ENCODE measurements at places on chromosomes 11 and 22.

- no peak for DNase-seq
Measured at GRCh38 chr22:34966980-34967565, 98.9 kb upstream of the ISX start.

GRCh38 chr11:67286621-67287333 is 2.3 kb upstream of the ANKRD13D start:
- no peak for DNase-seq

DNA sequence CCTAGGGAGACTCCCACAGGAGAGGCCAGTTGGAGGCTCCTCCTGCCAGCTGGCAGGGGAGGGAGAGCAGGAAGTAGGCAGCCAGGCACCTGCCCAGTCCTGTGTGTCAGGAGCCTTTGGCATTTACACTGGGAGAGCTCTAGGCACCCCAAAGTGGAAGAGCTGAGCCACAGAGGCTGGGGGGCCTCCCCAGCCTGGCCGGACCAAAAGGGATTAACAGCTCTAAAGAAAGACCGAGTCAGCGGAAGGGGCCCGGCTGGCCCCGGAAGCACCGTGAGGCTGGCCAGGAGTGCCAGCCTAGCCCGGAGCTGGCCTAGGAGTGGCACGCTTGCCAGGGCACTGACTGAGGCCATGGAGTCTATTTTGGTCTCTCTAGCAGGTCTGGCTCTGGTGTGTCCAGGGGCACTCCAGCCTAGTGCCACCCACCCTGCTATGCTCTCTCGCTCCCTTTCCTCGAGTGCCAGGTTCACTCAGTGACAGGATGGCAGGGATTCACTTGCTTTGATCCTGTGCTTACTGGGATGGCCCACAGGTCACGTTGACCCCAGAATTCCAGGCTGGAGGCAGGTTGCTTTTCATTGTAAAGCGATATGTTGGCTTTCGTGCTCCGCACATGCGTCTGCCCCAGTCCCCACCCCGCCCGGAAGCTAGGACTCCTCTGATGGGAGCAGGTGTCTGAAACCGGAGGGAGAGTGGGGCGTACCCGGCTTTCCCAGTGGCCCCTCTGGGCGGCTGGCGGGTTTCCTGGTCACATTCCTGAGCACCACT is 3.3 kb upstream of the KMT5B start:
- DNase-seq = no peak

DNA sequence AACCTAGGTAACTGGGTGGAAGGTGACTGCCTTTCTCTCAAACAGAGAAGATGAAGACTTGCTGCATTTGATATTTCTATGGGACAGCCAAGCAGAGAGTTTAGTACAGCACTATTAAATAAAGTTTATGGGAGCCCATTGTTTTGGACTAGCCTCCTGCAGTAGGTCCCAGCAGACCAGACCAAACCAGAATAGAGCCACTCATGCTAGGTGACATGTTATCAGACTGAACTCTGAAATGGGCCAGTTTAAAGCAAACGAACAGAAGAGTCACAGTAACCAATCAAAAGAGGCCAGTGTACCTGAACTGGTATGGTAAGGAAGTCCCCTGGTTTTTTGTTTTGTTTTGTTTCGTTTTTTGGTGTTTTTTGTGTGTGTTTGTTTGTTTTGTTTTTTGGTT is 7.9 kb upstream of the MPZL2 start:
- no peak for DNase-seq

DNA sequence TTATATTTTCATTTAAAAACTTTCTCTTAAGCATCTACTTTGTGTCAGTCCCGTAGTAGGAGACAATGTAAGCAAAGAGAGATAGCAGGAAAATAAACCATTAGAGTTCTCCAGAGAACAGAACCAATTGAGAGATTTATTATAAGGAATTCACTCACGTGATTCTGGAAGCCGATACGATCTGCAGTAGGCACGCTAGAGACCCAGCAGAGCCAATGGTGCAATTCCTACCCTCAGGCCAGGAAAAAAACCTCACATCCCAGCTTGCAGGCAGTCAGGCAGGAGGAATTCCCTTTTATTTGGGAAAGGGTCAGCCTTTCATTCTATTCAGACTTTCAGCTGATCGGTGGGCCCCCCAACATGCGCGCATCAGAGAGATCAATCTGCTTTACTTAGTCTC is 7.3 kb upstream of the PLEKHA7 start:
- DNase-seq = no peak

DNA sequence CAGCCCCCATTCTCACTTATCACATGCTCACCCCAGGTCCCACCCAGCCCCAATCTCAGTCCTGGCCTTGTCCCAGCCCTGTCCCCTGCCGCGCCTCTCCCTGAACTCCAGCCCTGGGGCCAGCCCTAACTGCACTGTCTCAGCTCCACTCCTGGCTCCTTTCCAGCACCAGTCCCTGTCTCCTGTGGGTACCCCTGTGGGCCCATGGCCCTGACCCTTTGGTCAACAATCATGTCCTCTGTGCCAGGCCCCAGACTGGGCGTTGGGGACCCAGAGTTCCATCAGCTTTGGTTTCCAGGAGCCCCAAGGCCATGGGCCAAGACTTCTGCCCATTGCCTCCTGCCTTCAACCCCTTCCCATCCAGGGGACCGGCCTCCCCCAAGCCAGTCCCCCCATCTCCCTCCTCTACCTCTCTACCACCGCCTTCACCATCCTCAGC is 757 bp downstream of the SPI1 start:
- DNase-seq = no peak

DNA sequence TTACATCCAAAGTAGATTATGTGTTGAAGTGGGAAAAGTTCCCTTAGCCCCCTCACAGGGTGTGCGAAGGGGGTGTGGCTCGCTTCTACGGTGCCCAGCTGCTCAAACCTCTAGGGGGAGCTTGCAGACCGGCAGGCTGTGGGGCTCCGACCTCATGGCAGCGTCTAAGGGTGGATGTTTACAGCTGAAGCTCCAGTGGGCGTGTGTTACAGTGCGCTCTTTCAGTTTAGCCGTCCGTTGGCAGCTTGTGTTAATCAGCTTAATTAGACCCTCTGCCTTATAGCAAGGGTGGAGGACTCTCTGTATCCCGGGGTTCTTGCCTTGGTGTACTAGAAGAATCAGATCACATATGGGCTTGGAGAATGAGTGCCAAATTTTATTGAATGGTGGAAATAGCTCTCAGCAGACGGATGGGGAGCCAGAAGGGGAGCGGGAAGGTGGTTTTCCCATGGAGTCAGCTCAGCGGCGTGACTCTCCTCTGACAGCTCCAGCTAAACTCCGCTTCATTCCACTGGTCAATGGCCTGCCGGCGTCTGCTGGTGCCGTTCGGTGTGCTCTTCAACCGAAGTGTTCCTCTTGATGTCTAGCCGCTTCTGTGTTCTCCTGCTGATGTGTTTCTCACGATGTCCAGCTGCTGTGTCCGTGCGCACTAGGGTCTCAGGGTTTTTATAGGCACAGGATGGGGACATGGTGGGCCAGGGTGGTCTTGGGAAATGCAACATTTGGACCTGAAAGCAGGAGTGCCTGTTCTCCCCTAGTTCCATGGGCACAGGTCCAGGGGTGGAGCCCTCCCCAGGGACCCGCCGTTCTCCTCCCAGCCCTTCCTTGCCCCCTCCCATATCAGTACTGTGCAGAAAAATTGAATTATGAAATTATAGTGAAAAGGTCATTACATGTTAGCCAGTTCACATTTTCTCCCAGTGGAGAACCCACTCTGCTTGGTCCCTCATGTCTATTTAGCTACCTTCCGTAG is 28.6 kb upstream of the OR10G7 start:
- peak; percentile 91 for DNase-seq

GRCh38 chr11:107859459-107860239 is 1.1 kb upstream of the SLC35F2 start:
- DNase-seq = peak; percentile 75

- DNase-seq = no peak
Measured at GRCh38 chr11:57566005-57566904, 1.2 kb downstream of the UBE2L6 start.

DNA sequence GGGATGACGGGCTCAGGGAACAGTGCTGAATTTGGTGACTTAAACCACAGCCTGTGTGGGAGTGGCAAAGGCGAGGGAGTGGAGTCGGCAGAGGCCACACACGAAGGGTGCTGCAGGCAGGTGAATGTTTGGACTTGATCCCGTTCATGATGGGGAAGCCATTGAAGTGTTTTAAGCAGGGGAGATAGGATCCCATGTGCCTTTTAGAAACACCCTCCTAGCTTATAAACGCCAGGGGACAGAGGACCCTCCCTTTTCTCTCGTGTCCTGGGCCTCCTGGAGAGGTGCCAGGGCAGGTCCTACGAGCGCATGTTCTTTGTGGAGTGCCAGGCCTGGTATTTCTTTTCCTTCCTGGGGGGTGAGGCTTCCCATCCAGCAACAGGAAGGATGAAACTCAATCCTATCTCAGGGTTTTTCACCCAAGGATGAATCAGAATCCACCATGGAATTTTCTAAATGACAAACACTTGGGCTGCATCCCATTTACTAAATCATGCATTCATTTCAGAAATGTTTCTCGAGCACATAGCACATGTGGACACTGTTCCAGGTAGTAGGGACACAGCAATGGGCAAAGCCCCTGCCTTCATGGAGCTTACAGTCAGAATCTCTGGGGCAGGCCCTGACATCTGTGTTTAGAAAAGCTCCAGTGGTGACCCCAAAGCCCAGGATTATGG is 59.6 kb downstream of the CHRDL2 start:
- DNase-seq = no peak

- DNase-seq = no peak
Measured at GRCh38 chr22:50304528-50305392, 2.7 kb downstream of the PLXNB2 start.

DNA sequence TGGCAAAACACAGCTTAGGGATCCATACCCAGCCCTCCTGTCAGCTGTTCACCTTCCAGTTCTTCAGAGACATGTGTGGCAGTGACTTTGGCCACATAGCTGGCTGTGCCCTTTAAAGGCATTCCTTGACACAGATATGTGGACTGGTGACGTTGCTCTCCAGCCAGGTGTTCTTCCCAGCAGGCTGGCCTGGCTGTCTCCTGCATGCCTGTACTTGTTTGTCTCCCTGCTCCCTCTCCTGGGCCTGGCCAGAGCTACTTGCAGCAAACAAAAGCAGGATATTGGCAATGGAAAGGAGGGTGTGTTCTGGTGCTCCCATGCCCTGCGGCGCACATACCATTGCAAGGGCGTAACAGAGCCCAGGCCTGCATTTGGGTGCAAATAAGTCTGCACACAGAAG is 38.3 kb downstream of the PIK3IP1 start:
- DNase-seq = peak; percentile 29

DNA sequence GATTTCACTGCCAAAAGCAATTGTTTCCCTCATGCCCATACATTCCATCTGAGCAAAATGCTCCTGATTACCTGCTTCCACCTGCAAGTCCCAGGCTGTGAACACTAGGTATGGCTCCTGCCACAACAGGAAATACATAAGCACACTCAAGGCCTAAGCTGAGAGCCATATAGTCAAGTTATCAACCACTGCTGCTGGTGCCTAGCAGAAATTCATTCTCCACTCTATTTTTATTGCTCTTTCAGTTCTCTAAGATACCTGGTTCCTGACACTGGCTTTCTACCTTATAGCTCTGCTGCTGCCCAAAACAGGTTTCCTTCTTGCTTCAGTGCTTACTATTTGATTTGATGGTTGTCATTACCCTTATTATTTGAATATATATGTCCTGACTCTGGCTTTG is 31.6 kb downstream of the SLC36A4 start:
- DNase-seq = no peak

All from WERI-Rb-1 (cell line).